ENCODE measurements at places on chromosomes 5 and 9. TPM values are rescaled to one million over a fixed set of nuclear protein-coding genes. Genes with fewer than 3 reads are reported as not detected.
A peak's percentile ranks its signal among the peaks of the same experiment; 100 is the strongest.

DNA sequence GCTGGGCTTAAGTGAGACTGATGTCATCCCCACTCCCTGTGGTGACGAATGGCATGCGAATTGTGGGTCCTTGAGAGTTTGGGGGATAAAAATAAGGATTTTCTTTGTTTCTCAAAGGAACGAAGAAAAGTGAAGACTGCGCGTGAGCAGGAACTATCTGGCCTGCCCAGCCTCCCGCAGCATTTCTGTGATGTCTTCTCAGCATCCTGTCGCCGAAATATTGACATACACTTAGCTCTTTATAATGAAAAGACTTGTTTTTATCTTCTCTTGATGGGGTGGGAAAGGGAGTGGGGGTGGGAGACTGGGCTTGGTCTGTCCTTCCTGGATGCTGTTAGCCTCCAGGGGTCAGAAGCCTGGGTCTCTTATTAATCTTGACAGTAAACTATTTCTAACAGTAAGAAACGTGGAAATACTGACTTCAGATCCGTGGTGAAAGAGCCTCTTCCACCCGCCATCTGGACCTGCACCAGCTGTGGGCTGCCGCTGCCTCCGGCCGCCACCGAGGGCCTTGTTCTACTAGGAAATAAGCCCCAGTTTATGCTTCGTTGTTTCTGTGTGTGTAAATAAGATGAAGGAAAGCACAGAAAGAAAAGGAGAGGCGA lies 239.6 kb downstream of the FANCC start:
- H3K4me1 ChIP-seq: peaks cover 100% of the 10 kb centered on the region
- H3K27ac ChIP-seq: peak overlapping the region; percentile 90
- DNase-seq: no peak
- H3K36me3 ChIP-seq: peaks cover 35% of the 10 kb centered on the region
- H3K4me3 ChIP-seq: peak overlapping the region; percentile 17

DNA sequence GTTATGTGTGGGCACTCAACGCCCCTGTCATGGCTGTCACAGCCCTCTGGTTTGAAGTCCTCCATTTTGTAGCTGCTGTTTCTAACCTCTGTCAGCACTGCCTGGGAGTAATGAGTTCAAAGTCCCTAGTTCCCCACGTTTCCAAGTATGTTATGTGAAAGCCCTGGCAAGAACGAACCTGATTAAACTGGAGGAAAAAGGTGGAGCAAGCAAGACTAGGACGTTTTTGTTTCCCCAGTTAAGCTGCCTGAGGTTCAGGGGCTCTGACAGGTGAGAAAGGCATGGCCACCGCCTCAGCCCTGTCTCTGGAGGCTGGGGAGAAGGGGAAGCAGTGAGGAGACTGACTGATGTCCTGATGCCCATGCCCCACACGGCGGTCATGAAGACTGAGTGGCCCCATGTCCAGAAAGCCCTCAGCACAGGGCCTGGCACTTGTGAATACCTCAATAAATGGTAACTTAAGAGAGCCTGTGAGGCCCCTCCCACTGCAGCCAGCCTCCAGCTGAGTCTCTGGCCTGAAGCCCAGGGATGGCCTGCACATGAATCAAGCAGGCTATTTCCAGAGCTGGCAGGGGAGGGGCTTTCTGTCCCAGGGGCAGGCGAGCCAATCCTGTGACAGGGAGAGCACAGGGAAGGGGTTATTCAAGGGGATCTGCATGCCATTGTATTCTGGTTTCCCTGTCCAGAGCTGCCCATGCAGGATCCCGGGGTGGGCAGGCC lies 61.8 kb downstream of the PFDN1 start:
- DNase-seq: peak; percentile 92
- peak overlapping the region; percentile 12 for H3K4me3 ChIP-seq
- H3K4me1 ChIP-seq: peaks cover 85% of the 10 kb centered on the region
- peak overlapping the region; percentile 92 for H3K27ac ChIP-seq
- no peaks in the 10 kb centered on the region for H3K27me3 ChIP-seq

GRCh38 chr9:132412089-132412488 lies 2.1 kb downstream of the CFAP77 start:
- no peak overlapping the region for H3K27ac ChIP-seq
- H3K4me3 ChIP-seq: no peak overlapping the region
- no peaks in the 10 kb centered on the region for H3K36me3 ChIP-seq
- DNase-seq: no peak

DNA sequence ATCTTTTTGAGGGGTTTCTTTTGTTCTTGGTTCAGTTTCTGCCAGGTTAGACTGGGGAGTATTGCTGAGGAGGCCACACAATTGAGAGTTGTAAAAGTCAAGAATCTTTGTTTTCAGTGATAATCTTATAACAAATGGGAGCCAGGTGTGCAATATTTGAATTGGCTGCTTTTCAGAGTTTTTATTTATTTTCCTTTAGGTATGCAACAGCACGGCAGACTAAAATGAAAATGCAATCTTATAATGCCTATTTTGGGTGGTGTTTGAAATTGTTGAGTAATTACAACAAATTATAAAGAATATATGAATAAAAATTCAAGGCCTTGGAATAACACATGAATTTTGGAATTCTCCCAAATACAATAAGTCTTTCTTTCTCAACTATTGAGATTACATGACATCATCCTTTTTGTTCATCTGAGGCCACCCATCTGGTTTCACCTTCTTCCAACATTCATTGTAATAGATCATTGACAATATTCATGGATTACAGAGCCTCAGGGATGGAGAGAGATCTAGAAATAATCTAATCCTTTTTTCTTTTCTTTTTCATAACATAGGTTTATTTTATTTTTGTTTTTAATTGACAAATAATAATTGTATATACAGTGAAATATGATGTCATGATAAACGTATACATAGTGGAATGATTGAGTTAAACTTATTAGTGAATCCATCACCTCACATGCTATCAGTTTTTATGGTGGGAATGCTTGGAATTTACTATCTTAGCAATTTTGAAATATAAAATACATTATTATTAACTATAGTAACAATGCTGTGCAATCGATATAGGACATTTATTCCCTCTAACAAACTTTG lies 1061.0 kb downstream of the NR2F1-AS1 start:
- no peak overlapping the region for H3K27ac ChIP-seq
- no peak overlapping the region for H3K4me3 ChIP-seq
- no peaks in the 10 kb centered on the region for H3K27me3 ChIP-seq
- no peak for DNase-seq
- H3K36me3 ChIP-seq: no peaks in the 10 kb centered on the region

TAF11L7 gene
- total RNA-seq: not detected

RALGPS1 gene
- total RNA-seq: 18.9 TPM

GRCh38 chr9:2158766-2159430 lies 143.8 kb downstream of the SMARCA2 start:
- peaks cover 16% of the 10 kb centered on the region for H3K36me3 ChIP-seq
- no peak for DNase-seq
- H3K4me3 ChIP-seq: peak overlapping the region; percentile 68
